Fibroblast of gingiva (primary cell): ENCODE measurements at places on chromosomes 5 and 9.

- no peak for DNase-seq
These were observed 57.7 kb upstream of the RNU6ATAC start for GRCh38 chr9:134222018-134222573.

DNA sequence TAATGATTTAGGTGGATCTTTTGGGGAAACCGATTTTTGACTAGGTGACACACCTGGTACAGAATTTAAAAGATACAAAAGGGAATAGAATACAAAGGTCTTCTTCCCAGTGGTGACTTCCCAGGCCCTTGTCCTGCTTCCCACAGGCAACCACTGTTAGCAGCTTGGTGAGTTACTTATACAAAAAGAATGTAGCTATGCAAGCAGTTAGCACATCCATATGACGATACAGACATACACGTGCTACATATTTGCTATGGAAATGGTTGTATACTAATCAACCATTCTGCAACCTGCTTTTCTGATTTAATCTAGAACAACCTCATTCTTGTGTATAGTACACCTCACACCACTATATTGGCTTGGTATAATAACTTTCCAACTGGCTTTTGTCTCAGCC, 51.0 kb downstream of the OTULIN start:
- no peak for DNase-seq

- no peak for DNase-seq
These were observed 307.0 kb downstream of the EFNA5 start for GRCh38 chr5:107363768-107364167.

GRCh38 chr5:114360357-114360756, 1.5 kb upstream of the KCNN2 start:
- DNase-seq = no peak

DNA sequence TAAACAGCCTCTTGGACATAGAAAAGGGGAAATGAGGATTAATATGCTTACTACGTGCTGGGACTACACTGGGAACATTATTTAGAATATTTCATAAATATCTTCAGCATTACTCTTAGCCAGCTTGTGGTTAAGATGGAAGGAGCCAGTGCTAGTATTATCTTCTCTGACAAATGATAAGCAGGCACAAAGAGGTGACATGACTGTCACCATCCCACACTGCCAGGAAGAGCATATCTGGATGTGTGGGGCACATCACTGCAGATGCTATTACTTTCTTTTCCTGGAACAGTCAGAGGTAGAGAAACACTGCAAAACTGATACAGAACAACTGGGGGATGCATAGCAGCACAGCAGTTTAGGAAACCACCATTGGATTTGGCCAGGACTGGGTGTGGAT, 281.0 kb upstream of the TNC start:
- no peak for DNase-seq
